ENCODE measurements at places on chromosomes 5 and 9.

DNA sequence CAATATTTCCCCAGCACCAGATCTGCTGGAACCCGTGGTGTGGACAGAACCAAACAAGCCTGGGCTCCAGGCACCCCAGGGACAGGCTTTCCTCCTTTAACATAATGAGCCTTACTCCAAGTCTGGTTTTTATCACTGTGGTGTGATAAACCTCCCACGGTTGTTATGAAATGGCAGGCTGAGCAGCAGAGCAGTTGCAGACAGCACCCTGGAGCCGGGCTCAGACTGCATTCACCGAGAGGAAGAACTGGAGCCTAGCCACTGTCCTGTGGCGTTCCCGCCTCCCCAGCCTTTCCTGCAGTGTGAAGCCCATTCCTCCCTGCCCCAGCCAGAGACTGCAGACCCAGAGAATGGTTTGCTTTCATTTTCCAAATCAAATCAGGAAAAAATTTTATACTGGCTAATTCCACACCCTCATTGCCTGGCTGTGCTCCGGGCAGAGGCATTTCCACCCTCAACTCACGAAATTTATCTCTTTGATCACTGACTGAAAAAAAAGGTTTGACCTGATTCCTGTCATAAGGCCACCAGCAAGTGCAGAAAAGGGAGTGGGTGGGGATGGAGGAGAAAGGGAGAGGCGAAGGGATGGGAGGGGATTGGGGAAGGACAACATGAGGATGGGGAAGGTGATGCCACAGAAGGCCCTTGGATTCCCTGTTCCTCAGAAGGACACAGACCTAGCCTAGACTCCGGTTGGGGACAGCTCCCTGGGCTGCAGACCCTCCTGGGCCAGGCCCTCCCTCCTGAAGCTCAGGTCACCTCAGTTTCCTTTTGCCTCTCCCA lies 18.9 kb downstream of the IPPK start:
- peak; percentile 61 for DNase-seq

- no peak for DNase-seq
Measured at GRCh38 chr5:146079695-146080373, 25.5 kb downstream of the PLAC8L1 start.

GRCh38 chr5:62727184-62727583 lies 148.6 kb downstream of the LRRC70 start:
- no peak for DNase-seq

DNA sequence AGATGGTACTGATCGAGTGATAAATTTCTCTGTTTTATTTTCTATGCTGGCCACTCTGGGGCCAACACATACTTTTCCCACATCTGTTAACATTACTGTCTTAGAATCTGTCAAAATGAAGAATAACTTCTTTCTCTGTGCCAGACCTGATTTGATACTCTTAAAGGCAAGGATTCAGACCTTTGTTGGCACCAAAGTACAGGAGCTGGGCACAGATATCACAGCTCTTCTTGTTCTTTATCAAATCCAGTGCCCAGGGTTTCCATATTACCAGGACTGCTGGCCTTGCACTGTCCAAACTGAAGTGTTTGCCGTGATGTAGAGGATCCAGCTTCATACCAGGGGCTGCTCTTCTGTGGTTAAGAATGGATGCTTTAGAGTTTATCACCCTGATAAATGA lies 20.9 kb downstream of the ZNF474 start:
- DNase-seq: no peak

- DNase-seq: peak; percentile 17
Measured at GRCh38 chr5:307306-307705, 14.2 kb upstream of the AHRR start.

GRCh38 chr9:73011956-73012355 lies 59.1 kb upstream of the ALDH1A1 start:
- no peak for DNase-seq

DNA sequence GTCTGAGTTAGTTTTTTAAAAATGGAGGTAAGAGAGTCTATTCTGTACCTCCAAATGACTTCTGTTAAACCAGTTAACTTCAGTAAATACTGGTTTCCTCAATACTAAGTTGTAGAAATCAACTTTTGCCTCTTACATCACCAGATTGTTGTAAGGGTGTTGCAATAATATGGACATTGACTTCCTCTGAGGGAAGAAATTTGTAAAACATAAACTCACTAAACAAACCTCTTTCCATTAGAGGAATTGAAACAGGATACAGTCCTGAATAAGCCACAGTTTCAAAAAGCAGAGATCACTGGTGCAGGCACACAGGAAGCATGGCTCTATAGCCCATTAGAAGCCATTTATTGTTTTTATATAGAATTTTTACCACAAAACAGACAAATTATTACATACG lies 32.7 kb upstream of the SLCO6A1 start:
- DNase-seq: no peak

DNA sequence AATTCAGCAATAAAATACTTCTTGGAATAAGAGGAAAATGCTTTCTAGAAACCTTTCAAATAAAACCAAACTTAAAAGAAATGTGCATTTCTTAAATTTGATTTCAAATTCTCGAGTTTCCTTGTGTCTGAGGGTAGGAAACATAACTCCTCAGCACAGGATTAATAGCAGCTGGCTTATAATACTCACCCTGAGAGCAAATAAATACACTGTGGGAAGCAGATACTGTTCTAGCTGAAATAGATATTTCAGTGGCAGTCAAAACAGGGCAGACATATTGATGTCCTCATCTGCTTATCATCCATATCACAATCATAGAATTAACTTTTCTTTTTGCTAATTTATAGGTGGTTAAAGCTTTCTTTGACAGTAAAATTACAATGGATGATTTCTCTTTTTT lies 24.1 kb upstream of the FEM1C start:
- no peak for DNase-seq

DNA sequence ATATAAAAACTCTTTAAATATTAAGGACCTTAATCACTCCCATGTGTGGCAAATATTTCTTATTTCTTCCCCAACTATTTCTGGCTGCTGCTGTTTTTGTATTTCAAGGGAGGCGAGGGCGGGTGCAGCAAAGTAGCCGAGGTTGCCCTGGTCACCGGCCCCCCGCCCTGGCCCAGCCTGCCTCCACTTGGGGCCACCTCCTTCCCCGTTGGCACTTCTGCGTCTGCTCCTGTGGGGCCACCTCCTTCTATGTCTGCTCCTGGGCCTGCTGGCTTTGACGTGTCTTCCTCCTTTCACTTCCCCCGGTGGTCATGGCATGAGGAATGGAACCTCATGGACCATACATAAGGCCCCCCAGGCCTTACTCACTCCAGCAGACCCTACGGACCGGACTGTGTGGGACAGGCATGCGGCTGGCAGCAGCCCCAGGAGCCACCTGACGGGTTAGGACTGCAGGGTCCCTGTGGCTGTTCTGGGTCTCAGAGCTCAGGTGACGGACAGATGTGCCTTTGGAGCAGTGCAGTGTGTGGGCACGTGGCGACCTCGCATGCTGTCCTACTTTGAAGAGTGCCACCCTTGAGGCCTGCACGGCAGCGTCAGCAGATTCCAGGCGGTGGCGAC lies 5.8 kb upstream of the ENTPD8 start:
- no peak for DNase-seq

GRCh38 chr9:89524963-89525362 lies 27.1 kb upstream of the SEMA4D start:
- DNase-seq: no peak

DNA sequence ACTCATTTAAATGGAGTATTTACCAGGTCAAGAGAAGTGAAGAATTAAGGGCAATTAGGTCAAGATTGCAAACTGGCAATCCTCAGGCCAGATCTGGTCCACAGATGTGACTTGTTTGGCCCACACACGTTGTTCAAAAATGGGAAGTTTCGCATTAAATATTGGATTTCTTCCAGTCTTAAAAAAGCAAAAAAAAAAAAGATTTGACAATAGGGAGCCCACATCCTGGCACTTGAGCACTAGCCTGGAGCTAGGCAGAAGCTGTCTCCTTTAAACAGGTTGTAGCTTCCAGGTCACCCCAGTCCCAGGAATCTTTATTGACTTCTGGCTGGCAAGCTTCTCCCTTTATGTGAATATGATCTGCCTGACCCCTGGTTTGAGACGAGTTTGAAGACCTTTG lies 520.4 kb downstream of the RAB3C start:
- DNase-seq: no peak

DNA sequence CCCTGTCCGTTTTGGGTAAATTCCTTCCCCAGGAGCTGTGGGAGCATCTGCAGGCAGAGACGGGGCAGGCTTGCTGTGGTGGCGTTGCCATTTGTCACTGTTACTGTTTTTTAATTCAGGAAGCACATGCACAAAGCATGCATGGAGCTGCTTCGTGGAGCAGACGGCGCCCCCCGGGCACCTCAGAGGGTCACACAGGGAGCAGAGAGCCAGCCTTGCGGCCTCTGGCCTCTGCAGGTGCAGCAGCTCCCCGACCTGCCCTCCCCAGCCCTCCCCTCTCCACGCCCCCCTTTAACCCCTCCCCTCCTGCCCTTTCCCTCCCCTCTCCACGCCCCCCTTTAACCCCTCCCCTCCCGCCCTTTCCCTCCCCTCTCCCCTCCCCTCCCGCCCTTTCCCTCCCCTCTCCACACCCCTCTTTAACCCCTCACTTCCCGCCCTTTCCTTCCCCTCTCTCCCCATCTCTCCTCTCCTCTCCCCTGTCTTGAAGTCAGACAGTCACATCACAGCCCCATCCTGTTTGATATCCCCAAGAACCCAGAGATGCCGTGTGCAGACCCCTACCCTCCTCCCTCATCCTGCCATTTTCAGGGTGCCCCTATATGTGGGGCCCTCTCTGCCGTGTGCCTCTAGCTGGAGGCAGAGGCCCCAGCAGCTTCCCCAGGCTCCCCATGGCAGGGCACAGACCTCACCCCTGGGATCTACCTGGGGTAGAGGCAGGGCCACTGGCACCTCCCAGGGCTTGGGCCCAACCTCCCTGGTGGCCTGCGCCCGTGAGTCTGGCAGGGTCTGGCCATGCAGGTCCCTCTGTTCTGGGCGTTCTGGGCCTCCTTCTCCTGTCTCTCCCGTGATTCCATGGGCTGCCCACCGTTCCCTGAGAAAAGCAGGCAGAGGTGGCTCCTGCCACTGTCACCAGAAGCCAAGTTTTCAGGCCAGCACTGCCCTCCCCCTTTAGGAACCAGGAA lies 29.6 kb upstream of the UBAC1 start:
- no peak for DNase-seq

DNA sequence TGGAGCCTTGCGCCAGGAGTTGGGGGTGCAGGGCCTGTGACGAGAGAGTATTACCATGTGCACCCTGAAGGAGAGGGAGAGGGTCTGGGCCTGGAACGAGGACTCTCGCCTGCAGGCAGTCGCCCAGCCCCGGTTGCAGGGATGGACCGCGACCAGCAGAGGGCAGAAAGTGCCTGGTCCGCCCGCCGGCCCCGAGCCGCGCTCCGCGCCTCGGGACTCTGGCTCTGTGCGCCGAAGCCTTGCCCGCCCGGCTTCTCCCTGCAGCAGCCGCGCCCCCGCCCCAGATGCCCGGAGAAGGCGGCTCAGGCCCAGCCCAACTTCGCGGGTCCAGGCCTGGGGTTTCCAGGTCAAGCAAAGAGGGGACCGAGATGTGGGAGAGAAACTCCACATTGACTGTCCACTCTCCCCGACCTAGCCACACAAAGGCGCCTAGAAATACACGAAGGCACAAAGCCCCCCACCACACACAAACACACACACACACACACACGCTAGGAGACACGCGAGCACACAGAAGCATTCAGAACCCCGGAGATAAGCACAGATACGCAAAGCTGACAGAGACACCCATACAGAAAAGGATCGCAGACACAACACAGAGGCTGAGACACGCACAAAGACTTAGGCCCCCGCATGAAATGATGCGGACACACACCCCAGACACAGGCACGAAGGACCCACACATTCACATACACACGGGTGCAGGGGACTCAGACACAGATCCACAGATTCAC lies 2.0 kb upstream of the LMX1B start:
- DNase-seq: peak; percentile 88

DNA sequence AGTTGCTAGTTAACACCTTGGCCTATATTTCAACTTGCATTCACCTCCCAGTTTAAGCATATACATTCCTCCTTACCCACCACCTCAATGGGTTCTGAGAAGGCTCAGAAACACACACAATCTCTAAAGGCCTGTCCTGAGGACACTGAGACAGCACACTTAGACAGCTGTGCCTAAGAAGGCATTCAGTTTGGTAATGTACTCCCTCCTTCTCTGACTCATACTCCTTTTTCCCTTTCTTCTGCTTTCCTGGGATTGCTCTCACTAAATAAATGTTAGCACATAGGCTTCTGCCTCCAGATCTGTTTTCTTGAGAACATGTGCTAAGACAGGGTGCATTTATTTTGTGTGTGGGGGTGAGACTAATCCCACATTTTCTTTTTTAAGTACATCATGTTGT lies 456.8 kb upstream of the CDH6 start:
- no peak for DNase-seq

DNA sequence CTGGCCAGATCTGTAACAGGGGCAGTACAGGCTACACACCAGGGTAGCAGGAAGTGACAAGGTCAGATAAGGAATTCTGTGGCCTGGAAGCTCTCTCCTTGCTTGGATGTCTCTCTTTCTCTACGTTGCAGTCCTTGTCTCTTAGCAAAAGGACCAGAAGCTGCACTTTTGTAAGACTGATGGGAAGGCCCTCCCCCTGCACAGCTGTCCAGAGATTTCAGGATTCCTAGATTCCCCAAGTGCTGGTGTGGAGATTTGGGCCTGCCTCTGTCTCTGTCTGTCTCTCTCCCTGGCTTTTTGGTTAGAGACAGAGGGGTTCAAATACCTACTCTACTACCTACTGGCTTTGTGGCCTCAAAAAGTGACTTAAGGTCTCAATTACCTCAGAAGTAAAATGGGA lies 10.0 kb upstream of the CNTFR start:
- DNase-seq: no peak

DNA sequence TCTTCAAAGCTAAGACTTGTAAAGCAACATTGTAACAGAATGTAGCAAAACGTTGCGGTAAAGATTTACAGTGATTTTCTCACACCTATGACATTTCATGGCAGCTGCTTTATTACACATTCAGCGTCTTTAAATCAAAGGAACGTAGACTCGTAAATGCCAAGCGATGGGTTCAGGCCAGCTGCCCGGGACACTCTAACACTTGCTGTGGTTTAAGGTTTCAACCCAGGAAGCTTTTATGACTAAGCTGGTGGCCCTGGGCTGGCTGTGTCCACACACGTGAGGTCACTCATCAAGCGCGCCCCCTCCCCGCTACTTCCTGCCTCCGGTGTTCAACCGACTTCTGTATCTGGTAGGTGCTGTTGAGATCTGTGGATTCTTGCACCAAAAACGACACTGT lies 2.5 kb downstream of the SLC6A18 start:
- DNase-seq: no peak

- peak; percentile 46 for DNase-seq
Measured at GRCh38 chr9:126055381-126055985, 271.1 kb upstream of the MVB12B start.

GRCh38 chr5:59831326-59832010 lies 62.1 kb downstream of the PDE4D start:
- no peak for DNase-seq
